ENCODE measurements at places on chromosomes 2 and 18.

GRCh38 chr2:45812011-45812500, 160.6 kb downstream of the PRKCE start:
- no peak for DNase-seq

- peak; percentile 92 for DNase-seq
Observed at GRCh38 chr2:96527286-96528005, 9.1 kb upstream of the ARID5A start.

DNA sequence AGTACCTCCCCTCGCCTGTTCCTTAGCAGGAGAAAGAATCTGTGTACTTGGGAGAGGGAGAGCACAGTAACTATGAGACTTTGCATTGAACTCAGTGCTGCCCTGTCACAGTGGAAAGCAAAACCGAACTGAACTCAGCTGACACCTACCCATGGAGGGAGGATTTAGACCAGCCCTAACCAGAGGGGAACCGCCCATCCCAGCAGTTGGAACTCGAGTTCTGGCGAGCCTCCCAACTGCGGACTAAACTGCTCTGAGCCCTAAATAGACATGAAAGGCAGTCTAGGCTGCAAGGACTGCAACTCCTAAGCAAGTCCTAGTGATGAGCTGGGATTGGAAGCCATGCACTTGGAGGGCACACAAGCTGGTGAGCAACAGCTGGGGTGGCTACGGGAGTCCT, 110.4 kb downstream of the GRB14 start:
- DNase-seq: no peak

DNA sequence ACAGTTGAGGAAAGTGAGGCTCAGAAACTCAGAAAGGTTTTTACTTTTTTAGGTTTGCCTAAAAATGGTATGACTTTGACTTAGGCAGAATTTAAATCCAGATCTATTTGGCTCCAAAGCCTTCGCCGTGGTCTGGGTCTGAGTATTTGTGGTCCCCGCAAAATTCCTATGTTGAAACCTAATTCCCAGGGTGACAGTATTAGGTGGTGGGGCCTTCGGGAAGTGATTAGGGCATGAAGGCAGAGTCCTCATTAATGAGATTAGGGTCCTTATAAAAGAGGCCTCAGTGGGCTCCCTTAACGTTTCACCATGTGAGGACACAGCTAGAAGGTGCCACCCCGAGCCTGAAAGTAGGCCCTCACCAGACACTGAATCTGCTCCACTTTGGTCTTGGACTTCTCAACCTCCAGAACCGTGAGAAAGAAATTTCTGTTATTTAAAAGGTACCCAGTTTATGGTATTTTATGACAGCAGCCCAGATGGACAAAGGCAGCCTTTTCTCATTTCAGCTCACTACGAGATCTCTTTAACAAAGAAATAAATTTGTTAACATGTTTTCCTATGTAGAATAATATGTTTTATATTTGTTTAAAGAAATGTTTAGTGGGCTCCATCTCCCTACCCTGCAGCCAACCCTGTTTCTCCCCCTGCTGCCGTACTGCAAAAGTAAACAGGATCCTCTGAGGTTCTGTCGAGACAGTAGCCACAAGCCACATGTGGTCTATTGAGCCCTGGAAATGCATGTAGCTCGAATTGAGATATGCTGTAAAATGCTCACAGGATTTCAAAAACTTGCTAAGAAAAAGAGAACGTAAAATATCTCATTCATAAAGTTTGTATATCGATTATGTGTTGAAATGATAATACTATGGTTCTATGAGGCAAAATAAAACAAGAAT, 80.6 kb downstream of the MOGAT1 start:
- no peak for DNase-seq

GRCh38 chr2:180655393-180655792, 325.0 kb upstream of the UBE2E3 start:
- no peak for DNase-seq

- no peak for DNase-seq
Observed at GRCh38 chr2:10162586-10163497, 40.3 kb downstream of the RRM2 start.

GRCh38 chr2:220174826-220175225, 547.4 kb downstream of the SLC4A3 start:
- no peak for DNase-seq

GRCh38 chr2:112055730-112056625, 909 bp downstream of the TMEM87B start:
- DNase-seq: peak; percentile 37

GRCh38 chr2:172968061-172968469, 107.6 kb upstream of the MAP3K20 start:
- DNase-seq: no peak

DNA sequence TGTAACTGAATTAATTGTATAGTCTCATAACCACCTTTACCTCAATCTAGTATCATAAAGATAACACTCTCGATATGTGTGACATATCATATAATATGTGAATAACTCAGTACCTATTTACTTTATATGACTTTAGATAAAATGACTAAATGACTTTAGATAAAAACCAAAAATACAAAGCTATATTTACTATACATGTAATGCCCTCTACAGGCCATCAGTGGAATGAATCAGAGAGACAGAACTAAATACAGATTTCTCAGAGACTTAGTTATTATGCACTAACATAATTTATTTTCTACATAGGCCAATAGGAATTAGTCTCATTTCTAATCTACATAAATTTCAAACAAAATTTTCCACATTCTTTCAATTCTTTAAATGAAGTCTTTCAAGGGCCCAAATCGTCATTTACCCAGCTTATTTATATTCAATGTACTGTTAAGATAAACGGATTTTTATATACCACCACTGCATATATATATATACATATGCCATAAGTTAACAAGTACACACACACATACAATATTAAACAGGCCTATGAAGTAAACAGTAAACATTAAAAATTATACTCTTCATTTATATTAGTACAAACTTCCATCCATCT, 219.9 kb downstream of the EXOC6B start:
- no peak for DNase-seq

GRCh38 chr2:134782792-134783191, 55.6 kb upstream of the ACMSD start:
- DNase-seq: peak; percentile 12

DNA sequence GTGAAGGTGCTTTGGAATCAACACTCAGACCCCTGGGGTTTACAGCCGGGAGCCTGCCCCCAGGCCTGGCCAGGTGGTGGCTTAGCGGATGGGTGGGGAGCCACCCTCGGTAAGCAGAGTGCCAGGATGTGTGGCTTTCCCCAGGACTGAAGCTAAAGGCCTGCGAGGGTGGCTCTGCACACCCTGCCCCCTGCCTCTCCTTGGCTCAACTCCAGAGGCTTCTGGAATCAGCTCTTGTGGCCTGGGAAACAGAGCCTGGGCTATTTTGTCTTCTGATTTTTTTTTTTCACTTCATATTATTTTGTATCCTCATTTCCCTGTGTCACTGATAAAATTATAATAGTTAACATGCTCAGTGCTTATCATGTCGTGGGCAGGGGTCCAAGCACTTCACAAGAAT, 79.8 kb downstream of the RHOB start:
- no peak for DNase-seq

DNA sequence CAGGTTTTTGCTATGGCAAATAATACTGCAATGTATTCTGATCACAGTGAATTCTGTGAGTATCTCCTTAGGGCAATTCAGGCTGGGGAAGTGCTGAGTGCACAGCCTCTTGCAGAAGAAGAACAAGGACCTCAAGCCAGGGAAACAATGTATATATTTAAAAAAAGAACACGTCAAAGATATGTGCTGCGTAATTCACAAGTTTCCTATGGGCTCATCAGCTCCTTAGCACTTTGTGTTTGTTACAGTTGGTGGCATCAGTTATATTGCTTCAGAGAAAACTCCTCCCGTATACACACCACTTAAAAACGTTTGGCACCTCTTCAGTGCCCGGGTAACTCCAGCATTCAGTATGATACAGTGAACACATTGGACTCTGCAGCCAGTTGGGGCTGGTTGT, 16.5 kb upstream of the MARCO start:
- DNase-seq: no peak

DNA sequence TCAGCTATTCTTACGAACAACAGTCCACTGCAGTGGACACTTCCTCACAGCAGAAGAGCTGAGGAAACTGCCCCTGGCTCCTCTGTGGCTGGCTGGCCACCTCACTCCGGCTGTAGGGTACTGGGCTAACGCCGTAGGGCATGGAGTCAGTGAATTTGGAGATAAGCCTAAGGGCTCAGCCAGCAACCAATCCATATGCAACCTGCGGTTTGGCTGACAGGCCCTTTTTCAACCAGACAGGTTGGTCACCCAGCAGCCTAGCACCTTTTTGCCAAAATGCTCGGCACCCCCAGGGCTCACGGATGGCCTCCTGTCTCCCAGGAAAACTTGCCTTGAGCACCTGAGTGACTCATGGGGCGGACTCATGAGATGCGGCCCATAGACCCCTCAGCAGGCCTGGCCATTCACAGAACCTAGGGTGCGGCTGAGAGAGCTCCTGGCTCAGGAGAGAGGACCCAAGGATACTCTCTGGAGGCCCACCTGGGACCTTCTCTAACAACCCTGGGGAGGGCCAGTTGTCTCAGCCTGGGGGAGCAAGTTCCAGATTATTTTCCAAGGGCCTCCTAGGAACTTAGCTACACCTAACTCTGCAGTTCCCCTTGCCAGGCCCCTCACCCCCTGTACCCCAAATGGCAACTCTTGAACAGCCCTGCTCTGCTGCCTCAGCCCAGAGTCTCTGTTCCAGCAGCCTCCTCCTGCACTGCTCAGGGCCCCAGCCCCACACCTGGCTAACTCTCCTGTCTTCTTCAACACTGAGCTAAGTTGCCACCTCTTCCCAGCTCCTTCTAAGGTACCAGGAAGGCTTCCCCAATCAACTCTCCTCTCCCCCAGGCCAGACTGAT, 252.1 kb downstream of the CYP26B1 start:
- DNase-seq: no peak

DNA sequence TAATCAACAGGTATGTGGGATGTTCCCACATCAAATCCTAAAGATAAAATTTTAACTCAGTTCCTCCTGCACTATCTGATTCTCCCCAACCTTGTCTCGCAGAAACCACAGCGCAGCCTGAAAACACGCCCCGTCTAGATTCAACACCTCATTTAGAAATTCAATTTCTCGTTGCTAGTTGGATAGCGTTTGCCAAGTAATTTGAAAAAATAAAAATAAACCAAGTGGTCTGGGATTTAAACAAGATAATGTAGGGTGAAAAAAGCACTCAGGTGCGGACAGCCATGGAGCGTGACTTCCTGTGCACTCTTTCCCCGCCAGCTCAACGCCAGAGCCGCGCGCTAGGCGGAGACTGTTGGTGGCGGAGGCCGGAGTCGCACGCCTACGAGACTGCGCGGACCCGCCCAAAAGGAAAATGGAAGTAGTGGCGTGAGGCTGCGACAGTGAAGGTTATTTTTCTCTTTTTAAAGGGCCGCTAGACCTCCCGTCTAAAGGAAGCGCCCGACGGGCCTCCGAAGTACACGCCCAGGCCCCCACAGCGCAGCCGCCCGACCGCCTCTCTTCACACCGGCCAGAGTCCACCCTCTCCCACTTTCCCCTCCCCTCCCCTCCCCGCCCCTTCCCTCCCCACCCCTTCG, 615 bp upstream of the CCNT2 start:
- DNase-seq: no peak

DNA sequence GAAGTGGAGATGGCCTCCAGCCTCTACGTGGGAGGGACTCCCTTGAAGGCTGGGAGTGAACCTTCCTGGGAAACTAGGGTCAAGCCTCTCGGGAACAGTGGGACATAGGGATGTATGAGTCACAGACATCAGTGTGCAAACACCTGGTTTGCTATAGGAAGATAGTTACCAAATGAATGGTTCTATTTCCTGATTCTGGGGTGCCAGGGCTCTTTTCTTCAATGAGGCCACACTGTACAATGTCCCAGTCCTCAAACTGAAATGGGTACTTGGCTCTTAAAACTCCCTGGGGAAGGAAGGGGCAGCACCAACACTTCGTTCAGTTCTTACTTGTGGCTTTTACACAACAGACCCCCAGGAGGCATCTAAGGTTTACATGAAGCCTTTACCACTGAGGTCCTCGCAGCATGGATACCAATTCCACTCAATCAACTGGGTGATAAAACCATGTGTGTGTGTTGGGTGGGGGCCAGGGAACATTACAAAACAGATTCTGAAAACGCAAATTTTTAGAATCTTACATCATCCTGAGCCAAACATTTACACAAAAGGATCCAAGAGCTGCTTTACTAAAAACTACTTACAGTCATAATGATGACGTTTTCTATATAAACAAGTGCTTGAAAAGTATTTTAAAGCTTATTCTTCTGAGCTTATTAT, 10.4 kb downstream of the ERFE start:
- DNase-seq: no peak

DNA sequence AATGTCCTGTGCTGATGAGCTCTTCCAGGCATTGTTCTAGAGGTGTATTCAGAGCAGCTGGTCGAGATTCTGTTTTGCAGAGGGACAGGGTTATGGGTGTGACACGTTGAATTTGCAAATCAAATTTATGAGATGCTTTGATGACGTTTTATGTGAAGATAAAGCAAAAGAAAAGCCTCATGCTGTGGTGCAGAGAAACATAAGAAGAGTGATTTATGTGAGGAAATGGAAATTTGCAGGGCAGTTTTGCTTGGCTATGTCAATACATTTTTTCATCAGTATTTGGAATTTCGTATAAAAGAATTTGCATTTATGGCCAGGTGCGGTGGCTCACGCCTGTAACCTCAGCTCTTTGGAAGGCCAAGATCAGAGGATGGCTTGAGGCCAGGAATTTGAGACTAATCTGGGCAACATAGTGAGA, 36.4 kb downstream of the TSN start:
- DNase-seq: no peak

DNA sequence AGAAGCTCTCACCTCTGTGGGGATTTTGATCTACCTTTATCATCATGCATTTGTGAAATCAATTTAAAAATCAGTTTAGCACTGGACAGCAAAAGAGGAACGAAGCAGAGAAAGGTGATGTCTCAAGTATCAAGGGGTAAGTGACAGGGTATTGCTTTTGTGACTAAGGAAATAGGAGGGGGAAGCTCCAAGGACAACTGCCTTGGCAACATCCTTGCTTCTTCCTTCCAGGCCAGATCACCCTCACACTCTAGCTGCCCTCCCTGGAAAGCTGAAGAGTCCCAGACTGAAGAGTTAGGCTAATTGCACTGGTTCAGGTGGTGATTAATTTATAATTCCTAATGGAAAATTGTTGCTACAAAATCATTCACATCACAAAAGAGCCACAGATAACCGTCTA, 859.1 kb upstream of the ACVR2A start:
- no peak for DNase-seq

DNA sequence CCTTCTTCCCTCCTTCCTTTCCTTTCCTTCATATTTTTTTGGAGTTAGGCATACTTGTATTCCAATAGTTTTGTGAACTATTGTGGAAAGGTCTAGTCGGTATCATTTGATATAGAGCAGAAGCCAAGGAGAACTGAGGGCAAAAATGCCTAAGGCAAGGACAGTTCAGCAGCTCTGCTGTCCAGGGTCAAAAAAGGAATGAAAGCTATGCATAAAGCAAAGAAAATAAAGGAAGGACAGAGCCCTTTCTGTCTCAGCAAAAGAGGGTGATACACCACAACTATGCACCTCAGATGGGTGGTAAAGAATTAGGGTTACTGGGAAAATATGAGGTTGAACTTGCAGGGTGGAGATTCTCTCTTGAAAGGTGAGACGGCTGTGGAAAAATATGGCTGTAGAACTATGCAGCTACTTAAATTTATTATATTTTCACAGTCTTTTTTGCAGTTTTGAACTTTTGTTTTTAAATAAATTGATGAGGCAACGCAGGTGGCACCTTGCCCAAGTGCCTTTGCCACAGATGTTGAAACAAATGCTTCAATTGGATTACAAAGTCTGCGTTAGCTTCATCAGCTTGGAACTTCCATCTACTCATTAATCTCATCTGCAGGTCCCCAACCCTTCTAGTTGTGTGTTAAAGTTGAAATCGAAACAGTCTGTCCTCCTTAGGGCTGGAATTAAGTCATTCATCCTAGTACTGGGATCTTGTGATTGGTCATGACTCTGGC, 20.8 kb downstream of the LHCGR start:
- no peak for DNase-seq

All from activated CD4-positive, alpha-beta T cell treated with anti-CD3 and anti-CD28 coated beads, Interleukin-2, Interleukin-4, amounts not matched to agents 100 ng/mL and 50 ng/mL, durations not matched to agents 16 hours and 8 hours (primary cell).